A549 (cell line): ENCODE measurements at places on chromosomes 3 and 15. TPM values are rescaled to one million over a fixed set of nuclear protein-coding genes. Genes with fewer than 3 reads are reported as not detected.

PRSS50 gene
- not detected in 3 replicates for polyA plus RNA-seq

RETNLB gene
- polyA plus RNA-seq: not detected in 3 replicates

SLC6A20 gene
- polyA plus RNA-seq: not detected in 3 replicates

ESYT3 gene
- polyA plus RNA-seq: 1.1 to 1.7 TPM (median 1.2 TPM) in 3 replicates

PRICKLE2 gene
- 4.9 to 6.2 TPM (median 5.3 TPM) in 3 replicates for polyA plus RNA-seq

CYP1A2 gene
- polyA plus RNA-seq: not detected in 3 replicates

STRC gene
- polyA plus RNA-seq: 0.07 to 0.08 TPM in 2 of 3 replicates, not detected in the other

NR1I2 gene
- polyA plus RNA-seq: 0.05 TPM in 1 of 3 replicates, not detected in the others

PGBD4 gene
- polyA plus RNA-seq: 3.7 to 4.3 TPM (median 4.0 TPM) in 3 replicates

ERC2 gene
- polyA plus RNA-seq: not detected in 3 replicates

INAFM2 gene
- 3.3 to 3.9 TPM (median 3.8 TPM) in 3 replicates for polyA plus RNA-seq

TF gene
- 0.45 to 2.0 TPM (median 0.53 TPM) in 3 replicates for polyA plus RNA-seq

BNC1 gene
- polyA plus RNA-seq: 0.22 to 0.43 TPM (median 0.28 TPM) in 3 replicates
